ENCODE measurements at places on chromosomes 5 and 9. TPM values are rescaled to one million over a fixed set of nuclear protein-coding genes. Genes with fewer than 3 reads are reported as not detected.

GRCh38 chr9:123715258-123715657 is 214.7 kb downstream of the DENND1A start:
- H3K4me1 ChIP-seq = no peaks in the 10 kb centered on the region
- H3K27ac ChIP-seq = no peak overlapping the region
- H3K4me3 ChIP-seq = no peak overlapping the region
- H3K36me3 ChIP-seq = no peaks in the 10 kb centered on the region
- H3K27me3 ChIP-seq = no peaks in the 10 kb centered on the region

DNA sequence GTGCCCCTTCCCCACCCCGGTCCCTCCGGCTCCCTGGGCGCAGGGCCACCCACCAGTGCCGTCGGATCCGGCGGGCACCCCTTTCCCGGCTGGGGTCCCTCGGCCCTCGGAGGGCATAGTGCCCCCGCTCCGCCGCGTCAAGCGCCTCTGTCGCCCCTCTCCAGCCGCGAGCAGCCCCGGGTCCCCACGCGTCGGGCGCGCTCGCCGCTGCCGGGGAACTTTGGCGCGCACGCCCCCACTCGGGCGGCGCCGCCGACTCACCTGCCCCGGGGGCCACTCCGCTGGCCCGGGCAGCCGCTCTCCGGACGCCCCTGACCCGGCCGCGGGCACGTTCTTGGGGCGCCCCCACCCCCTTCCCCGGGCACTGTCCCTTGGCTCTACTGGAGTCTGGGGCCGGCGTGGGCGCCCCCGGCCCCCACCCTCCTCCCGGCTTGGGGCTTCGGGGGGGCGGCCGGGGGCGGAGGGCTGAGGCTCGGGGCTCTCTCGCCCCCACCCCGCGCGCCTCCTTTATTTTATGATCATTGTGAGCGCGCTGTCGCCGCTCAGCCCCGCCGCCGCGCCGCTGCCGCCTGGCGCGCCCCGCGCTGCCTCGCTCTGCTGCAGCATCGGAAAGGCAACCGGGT is 1.1 kb upstream of the FAM78A start:
- DNase-seq = no peak
- H3K27me3 ChIP-seq = no peaks in the 10 kb centered on the region
- no peaks in the 10 kb centered on the region for H3K36me3 ChIP-seq
- H3K4me3 ChIP-seq = peak overlapping the region; percentile 61

DNA sequence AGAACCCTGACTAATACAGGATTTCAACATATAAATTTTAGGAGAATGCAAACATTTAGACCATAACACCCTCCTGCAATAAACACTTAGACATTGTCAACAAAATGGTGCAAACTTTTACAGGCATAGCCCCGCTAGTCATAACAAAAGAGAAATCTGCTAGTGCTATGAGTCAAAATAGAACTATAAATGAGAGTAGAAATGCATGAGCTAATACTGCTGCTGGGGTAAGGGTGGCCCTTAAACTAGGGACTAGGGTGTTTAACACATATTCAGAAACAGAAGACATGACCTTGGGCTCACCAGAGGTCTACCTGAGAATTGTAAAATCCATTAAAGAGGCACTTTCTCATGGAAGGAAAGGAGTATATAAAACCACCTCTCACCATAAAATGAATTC is 131.6 kb downstream of the TLR4 start:
- no peaks in the 10 kb centered on the region for H3K27me3 ChIP-seq
- no peak for DNase-seq
- no peaks in the 10 kb centered on the region for H3K4me1 ChIP-seq
- H3K4me3 ChIP-seq = no peak overlapping the region
- H3K27ac ChIP-seq = no peak overlapping the region

Gene INSL4
- total RNA-seq = not detected

Gene WNK2
- total RNA-seq = 0.48 TPM

Data from naive thymus-derived CD4-positive, alpha-beta T cell (primary cell).